ENCODE measurements at places on chromosomes 4 and X.

DNA sequence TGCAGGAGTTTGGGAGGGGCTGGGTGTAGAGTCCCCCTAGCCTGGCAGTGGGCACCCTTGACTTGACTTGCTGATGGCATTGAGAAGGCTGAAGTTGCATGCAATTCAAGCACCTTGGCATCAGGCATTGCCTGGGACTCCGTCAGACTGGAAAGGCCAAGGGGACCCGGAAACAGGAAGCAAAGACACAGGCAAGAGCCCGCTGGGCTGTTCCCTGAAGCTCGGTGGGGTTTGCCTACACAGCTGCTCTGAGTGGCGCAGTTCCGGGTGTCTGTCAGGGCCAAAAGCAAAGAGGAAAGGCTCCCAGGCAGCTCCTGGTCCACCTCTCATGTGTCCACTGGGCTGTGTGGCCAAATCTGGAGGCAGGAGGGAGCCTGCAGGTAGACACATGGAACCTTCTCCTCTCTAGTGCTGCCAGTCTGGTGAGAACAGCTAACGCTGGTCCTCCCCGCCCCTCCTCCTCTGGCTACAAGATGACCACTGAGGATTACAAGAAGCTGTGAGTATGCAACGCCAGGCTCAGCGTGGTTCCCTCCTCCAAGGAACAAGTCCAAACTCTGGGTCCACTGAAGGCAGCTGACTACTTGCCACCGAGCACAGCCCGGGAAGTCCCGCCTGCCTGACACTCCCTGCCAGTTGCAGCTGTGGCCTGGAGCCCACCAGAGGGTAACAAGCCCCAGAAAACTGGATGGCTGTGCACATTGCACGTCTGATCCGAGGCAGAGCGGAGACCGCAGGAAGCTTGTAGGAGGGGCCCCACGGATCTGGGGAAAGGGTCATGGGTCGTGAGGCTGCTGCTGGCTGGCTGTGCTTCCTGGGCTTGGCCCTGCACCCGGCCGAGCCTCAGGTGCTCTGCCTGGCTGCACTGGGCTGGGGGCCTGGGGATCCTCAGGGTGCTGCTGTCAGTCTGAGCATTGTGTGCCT is 20.1 kb downstream of the ZNF185 start:
- DNase-seq, result no peak

GRCh38 chr4:94523033-94523580 is 71.4 kb downstream of the PDLIM5 start:
- no peak for DNase-seq

- DNase-seq, result no peak
Measured at GRCh38 chr4:87026800-87027495, 92.1 kb downstream of the AFF1 start.

GRCh38 chr4:157421365-157421764 is 200.8 kb downstream of the GRIA2 start:
- DNase-seq, result no peak

DNA sequence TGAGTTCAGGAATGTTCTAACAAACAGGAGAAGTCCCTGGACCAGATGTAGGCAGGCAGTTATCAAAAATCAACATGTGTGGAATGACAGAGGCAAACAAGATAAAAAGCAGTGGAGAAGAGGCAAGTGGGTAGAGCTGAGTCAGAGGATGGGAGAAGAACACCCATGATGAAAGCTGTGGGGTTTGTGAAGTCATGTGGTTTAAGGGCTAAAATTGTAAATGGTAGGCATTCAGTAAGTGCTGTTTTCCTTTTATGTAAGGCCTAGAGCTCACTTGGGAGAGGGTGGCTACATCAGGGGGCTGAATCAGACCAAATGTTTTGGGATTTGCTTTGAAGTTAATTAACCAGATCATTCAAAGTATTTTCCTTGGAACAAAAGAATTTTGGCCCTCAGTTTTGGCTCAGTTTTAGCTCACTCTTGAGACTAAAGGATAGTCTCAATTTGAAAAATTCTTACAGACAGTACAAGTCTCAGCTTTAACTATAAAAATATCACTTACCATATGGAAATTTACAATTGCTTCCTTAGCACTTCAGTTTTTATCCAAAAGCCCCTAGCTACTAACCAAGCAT is 114.5 kb upstream of the PCDH7 start:
- no peak for DNase-seq

- DNase-seq, result no peak
Measured at GRCh38 chr4:102263024-102263787, 82.1 kb downstream of the SLC39A8 start.

DNA sequence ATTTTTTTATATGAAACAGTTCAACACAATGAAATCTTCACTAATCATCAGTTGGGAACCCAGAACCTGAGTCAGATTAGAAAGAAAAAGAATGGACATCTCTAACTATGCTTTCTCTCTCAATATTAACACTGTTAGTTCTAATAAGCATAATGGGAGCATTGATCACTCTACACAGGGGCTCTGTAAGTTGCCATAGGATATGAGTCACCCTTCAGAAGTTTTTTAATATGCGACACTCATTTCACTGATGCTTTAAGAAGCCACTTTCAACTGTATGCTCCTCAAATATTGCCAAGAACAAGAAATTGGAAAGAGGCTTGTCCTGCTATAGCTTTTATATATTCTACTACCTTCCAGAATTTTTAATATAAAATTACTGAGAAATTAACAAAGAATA is 187.0 kb downstream of the AASDH start:
- DNase-seq, result no peak

GRCh38 chr4:76856243-76857073 is 41.5 kb downstream of the SOWAHB start:
- no peak for DNase-seq

GRCh38 chrX:38578167-38578566 is 16.8 kb downstream of the TSPAN7 start:
- no peak for DNase-seq

GRCh38 chr4:28481565-28481964 is 1620.9 kb downstream of the STIM2 start:
- DNase-seq, result no peak

- no peak for DNase-seq
Measured at GRCh38 chr4:36282503-36283030, 1.2 kb downstream of the DTHD1 start.
